ENCODE measurements at places on chromosomes 1 and 21. TPM values are rescaled to one million over a fixed set of nuclear protein-coding genes. Genes with fewer than 3 reads are reported as not detected.

The GPR25 gene
- not detected for polyA plus RNA-seq

The WLS gene
- polyA plus RNA-seq: 4.6 TPM

The KIF26B gene
- 0.17 TPM for polyA plus RNA-seq

The ANKRD45 gene
- not detected for polyA plus RNA-seq

The TEX35 gene
- polyA plus RNA-seq: not detected

The SLC25A33 gene
- polyA plus RNA-seq: 12.3 TPM

The S100A1 gene
- 0.21 TPM for polyA plus RNA-seq

GRCh38 chr1:101215363-101216011, 21.3 kb upstream of the S1PR1 start:
- DNase-seq: no peak

DNA sequence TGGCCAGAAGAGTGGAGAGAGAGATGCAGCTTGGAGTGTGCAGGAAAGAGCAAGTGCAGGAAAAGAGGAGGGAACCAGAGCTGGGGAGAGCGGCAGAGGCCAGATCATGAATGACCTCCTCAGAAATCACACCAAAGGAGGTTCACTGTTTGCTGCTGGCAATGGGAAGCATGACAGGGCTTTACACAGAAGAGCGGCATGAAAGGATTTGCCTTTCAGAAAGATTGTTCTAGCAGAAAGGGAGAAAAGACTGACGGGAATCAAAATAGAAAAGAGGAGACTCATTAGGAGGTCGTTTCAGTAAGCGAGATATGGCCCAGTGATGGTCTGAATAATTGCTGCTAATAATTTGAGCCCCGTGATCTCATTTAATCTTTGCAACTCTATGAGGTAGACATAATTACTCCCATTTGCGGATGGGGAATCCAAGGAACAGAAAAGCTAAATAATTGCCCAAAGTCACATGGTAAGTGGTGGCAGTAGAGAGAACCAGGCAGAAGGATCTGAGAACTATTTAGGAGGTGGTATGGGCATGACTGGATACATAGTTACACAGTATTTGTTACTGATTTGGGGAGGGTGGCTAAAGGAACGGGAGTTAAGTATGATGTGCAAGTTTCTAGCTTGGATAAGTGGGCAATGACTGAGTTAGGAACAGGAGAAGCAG, 12.5 kb upstream of the HNRNPR start:
- no peak for DNase-seq

GRCh38 chr1:203444171-203444576, 31.4 kb upstream of the PRELP start:
- DNase-seq: no peak

DNA sequence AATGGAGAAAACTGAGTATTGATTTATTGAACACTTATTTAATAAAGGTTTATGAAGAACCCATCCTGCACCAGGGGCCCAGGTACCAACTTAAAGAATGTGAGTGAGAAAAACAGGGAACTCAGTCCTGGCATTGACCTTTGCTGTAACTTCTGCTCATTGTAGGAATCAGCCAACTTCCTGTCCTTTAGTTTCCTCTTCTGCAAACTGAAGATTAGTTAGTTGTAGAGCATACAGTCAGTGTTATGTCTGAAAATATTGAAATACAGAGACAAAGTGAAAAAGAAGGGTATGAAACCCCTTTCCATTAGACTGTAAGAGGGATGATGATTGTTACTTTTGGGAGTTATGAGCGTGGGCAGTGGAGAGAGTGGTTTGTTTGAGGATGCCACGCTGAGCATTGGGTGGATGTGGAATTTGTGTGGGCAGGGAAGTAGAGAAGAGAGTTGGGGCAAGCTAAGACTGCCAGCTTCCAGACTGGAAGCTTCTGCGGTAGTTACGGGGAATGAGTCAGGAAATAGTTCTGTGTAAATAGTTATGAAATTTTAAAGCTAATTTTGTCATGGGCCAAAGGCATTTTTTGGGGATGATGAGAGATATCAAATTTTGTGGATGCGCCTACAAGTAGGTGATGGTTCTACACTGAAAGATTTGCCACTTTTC, 89.2 kb downstream of the GPR88 start:
- no peak for DNase-seq

DNA sequence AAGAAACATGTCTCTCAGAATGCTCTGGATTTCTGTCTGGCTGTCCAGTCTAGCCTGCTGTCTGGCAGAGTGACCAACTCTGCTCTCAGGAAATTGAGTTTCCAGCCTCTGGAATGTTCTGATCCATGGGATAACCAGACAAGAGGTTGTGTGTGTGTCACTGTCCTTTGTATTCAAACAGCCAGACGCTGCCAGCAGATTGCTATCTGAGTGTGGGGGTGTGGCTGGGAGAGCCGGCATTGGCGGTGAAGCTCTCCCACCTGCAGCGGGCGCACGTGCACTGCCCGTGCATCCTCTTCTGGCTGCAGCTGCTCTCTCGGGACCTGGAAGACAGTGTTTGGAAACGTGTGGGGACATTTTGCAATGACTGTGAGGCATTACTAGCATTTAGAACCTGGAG, 26.1 kb downstream of the PKP1 start:
- DNase-seq: peak; percentile 51

GRCh38 chr1:36990928-36991327, 43.4 kb downstream of the GRIK3 start:
- DNase-seq: no peak

DNA sequence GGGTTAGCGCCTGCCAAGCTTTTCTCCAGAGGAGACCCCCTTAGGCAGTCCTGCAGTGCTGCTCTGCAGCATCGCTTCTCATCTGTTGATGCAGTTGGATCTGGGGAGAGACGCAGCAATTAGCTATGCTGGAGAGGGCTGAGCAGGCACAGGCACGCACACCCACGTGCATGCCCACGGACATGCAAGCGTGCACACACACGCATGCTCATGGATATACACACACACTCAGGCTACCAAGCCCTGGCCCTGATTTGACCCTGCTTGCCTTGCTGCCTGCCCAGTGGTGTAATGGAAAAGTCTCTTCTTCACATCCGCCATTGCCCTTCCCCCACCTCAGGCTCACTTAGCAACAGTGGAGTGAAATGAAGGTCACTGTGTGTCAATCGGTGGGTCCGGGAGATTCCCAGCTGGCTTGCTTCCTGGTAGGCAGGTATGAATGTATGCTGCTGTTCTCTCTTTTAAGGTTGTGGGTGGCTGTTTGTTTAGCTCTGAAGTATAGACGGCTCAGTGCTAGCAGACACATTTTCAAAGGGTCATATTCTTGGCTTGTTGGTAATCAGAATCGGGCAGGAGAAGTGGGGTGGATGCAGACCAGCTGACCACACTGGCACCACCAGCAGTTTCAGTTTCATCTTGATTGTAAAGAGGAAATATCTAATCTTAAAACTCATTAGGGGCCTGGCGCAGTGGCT, 9.5 kb downstream of the ATP1B1 start:
- peak; percentile 61 for DNase-seq

DNA sequence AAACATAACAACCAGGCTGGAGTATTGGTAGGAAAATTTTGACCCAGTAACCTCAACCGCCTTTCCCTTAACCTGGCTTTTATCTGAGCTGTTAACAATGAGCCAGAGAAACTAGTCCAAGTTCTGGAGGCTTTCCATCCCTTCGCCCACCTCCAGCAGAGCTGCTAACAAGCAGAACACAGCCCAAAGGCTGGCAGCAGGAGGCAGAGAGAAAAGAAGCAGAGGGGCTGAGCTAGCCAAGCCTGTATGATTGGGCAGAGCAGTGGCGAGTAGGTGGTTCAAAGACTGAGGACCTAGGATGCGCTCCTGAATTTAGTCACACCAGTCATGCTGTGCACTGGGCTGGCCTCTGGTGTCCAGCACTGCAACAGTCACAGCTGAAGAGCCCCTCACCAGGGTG, 123.0 kb downstream of the TNR start:
- DNase-seq: no peak

- no peak for DNase-seq
Measured at GRCh38 chr1:191536791-191537429, 621.4 kb upstream of the RGS18 start.

DNA sequence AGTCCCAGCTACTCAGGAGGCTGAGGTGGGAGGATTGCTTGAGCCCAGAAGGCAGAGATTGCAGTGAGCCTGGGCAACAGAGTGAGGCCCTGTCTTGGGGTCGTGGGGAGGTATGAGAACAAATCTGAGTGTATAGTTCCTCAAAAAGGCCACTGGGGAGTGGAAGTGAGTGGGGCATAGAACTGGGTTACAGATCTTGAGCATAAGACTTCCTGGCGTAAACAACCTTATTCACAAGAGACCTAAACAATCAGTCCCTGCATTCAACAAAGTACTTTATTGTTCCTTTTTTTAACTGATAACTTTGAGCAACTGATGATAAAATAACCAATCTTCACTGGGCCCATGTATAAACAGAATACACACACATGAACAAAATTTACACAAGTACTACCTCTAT, 72.7 kb upstream of the MUTYH start:
- DNase-seq: no peak

GRCh38 chr1:2526824-2527555, 594 bp upstream of the PANK4 start:
- DNase-seq: no peak

DNA sequence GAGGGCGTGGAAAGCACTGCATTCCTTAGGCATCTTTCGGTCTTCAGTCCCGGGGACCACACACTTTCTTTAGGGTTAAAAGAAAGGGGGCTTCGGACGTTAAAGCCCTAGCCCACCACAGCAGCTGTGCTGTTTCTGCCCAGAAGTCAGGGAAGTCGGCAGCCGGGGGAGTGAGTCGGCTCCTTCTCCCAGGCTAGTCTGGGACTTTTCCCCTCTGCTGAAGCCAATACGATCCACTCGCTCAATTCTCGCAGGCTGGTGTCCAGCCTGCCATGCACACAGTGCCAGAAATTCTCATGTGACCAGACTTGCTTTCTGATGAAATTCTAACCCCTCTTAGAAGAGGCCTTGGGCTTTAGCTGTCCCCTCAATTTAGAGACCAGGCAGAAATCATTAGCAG, 67.7 kb downstream of the BCAR3 start:
- no peak for DNase-seq

DNA sequence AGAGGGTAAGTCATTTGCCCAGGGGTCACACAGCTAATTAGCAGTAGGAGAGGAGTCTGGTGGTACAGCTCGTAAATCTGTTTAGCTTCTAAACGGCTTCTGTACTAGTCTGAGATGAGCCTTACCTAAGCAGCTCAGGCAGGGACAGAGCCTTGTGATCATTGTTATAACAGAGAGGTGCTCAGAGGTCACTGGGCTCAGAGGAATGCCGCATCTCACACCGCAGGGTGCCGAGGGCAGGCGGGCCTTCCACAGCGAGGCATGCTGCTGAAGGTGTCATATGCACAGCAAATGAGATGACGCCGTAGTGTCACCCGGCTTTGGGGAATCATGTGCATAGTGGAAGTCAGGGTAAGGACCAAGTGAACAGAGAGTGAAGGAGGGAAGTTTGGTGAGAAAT, 305.2 kb upstream of the FMN2 start:
- DNase-seq: no peak

DNA sequence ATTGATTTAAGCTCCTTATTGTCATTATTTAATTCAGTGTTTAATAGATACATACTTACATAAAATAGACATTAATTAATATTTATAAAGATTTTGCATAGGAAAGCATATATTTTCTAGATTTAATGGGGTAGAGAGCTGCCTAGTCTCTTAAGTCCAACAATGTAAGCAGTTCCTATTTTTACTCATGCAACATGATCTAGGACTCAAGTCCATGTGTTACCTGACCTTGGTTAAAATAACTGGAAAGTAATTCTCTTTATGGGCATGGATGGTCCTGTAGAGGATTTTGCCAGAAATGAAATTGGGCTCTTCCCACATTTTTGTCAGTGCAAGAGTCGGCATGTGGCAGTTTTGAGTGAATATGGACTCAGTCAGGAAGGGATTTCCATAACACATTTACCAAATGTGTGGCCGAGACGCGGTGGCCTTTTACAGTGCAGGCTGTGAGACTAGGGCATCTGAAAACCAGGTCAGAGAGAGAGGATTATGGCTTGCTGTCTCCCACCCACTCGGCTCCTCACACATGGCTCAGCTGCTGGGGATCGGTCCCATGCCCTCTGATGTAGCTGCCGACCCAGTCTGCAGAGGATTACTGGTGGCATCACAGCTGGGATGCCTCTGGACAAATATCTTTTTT, 6.2 kb upstream of the KIF1B start:
- DNase-seq: no peak

All from liver (tissue), 10 donors.